ENCODE measurements at places on chromosomes 1 and 21. TPM values are rescaled to one million over a fixed set of nuclear protein-coding genes. Genes with fewer than 3 reads are reported as not detected.

FMO5 gene
- 1.4 TPM for total RNA-seq

ODF2L gene
- total RNA-seq = 13.9 TPM

NDUFV3 gene
- total RNA-seq = 41.9 TPM

CBS gene
- 32.2 TPM for total RNA-seq

WNT4 gene
- total RNA-seq = not detected

TCP10L gene
- 0.26 TPM for total RNA-seq

NHLH1 gene
- 0.07 TPM for total RNA-seq

LCE1F gene
- not detected for total RNA-seq

ZBTB18 gene
- total RNA-seq = 9.0 TPM

LCE1C gene
- total RNA-seq = not detected

PPM1J gene
- 1.0 TPM for total RNA-seq

TIE1 gene
- 1.8 TPM for total RNA-seq

ZSCAN20 gene
- total RNA-seq = 13.4 TPM

ABCG1 gene
- total RNA-seq = 3.3 TPM

TTC22 gene
- total RNA-seq = not detected

MRPL55 gene
- total RNA-seq = 50.7 TPM

DHRS3 gene
- 9.6 TPM for total RNA-seq

KIF21B gene
- total RNA-seq = 0.91 TPM

LRIF1 gene
- total RNA-seq = 10.5 TPM

ITLN2 gene
- 0.52 TPM for total RNA-seq

KIAA0040 gene
- 1.5 TPM for total RNA-seq

SLAMF1 gene
- not detected for total RNA-seq

CFAP45 gene
- total RNA-seq = 0.73 TPM

LCE2A gene
- not detected for total RNA-seq

SLC41A1 gene
- 39.6 TPM for total RNA-seq

TRIM67 gene
- 0.39 TPM for total RNA-seq

IL12RB2 gene
- total RNA-seq = not detected

TAL1 gene
- 0.91 TPM for total RNA-seq

CFHR1 gene
- total RNA-seq = 1.6 TPM

ARHGEF19 gene
- total RNA-seq = 8.1 TPM

CELA2B gene
- not detected for total RNA-seq

ATAD3C gene
- total RNA-seq = 0.40 TPM

COL8A2 gene
- 13.8 TPM for total RNA-seq

LCE6A gene
- not detected for total RNA-seq

SLC37A1 gene
- 4.8 TPM for total RNA-seq

CYYR1 gene
- total RNA-seq = under 0.01 TPM

Data from smooth muscle cell of the pulmonary artery (primary cell).